ENCODE measurements at places on chromosomes 7 and 10. TPM values are rescaled to one million over a fixed set of nuclear protein-coding genes. Genes with fewer than 3 reads are reported as not detected.

Gene OR6B1
- not detected for total RNA-seq

Gene MMP21
- total RNA-seq, result not detected

Gene ITGA8
- total RNA-seq, result 5.8 TPM

Gene NEUROD6
- not detected for total RNA-seq
